CD4-positive, alpha-beta T cell treated with Interferon alpha-2 for 1 hour (primary cell): ENCODE measurements at places on chromosomes 3 and 15.

DNA sequence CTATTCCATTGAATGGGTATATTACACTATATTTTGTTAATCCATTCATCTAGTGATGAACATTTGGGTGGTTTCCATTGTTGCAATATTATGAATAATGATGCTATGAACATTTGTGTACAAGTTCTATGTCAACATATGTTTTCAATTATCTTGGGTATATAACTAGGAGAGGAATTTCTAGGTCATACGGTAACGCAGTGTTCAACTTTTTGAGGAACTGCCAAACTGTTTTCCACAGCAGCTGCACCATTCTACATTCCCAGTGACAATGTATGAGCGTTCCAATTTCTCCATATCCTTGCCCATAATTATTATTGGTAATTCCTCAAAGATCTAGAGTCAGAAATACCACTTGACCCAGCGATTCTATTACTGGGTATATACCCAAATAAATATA is 24.1 kb upstream of the RORA start:
- DNase-seq: no peak

- no peak for DNase-seq
These were observed 193.6 kb downstream of the CLSTN2 start for GRCh38 chr3:140128631-140129030.

- DNase-seq: no peak
These were observed 143.6 kb downstream of the RYR3 start for GRCh38 chr15:33454346-33454745.

DNA sequence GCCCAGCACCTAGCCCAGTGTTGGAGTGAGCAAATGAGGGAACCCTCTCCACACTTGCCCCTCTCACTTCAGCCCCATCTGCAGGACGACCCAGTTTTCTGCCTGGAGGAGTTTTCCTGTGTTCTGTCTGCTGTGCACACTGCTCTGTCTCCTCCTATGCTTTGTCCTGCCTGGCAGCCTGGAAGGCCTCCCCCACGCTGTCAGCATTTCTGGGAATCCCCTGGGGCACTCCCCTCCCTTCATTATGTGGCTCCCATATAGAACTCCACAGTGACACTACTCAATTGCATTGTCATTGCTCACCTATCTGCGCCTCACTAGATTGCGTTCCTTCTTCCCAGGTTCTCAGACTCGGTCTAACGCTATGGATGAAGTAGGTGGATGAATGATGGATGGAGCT is 13.9 kb downstream of the CLSTN2 start:
- no peak for DNase-seq

- no peak for DNase-seq
These were observed 215.2 kb upstream of the PRICKLE2 start for GRCh38 chr3:64440498-64440897.

- DNase-seq: no peak
These were observed 185.0 kb downstream of the PLCL2 start for GRCh38 chr3:17069754-17070153.

- DNase-seq: no peak
These were observed 55.5 kb downstream of the SMAD6 start for GRCh38 chr15:66757521-66757920.

DNA sequence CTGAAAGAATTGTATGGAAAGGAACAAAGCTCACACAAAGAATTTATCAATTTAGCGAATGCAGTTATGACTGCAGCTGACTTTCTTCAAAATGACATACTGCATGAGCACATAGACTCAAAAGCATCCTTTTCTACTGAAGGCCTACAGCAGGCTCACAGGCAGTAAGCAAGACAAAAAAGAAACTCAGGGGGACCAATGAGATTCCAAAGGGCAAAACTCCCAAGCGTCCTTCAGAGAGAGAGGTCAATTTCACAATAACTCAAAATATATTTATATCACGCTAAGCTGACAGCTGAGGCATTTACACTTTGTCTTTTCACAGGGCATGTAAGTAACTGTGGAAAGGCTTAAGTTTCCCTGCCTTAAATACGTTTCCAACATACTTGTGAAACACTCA is 427.9 kb upstream of the RASGRP1 start:
- DNase-seq: no peak
